ENCODE measurements at places on chromosomes 11 and 22.

GRCh38 chr11:82229341-82229740 lies 504.3 kb downstream of the FAM181B start:
- DNase-seq = no peak

- DNase-seq = no peak
Observed at GRCh38 chr11:73356979-73357860, 19.0 kb upstream of the RELT start.

DNA sequence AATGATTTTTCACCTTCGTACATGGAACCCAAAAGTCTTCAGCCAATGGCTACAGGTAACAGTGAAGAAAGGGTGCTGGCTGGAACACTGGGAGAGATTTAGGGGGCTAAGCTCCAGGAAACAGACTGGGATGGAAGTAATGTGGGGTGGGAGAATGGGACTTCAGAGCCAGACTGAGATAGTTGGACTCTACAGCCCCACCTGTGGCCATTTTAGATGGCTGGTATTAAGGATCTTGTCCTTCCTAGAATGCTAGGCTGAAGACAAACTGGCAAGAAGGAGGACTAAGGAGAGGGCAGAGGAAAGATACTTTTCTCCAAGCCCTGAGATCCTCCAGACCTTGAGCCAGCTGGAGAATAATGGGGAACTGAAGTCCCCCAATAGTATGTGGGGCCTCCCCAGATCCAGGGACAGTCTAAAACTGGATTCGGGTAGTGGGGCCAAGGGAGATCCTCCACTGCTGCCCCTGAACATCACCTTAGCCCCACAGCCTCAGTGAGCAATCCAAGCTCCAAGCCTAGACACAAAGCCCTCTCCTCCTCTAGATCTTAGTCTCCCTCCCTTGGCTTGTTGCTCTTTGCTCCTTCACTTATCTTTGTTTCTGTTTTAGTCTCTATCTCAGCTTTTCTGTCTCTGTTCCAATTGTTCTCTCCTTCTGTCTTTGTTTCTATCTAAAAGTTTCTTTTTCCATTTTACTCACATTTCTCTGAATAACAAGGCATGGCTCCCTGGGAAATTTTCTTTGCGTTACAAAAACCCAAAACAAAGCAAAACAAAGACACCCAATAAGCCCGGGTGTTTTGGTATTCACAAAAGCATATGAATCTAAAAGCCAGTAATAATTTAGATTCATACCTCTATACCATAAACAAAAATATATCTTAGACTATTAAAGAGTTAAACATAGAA lies 16.2 kb upstream of the RRAS2 start:
- no peak for DNase-seq

GRCh38 chr11:289398-289711 lies 429 bp downstream of the PGGHG start:
- DNase-seq = no peak

Measured in stimulated activated CD4-positive, alpha-beta T cell treated with anti-CD3 and anti-CD28 coated beads, Interleukin-2, amount 100 ng/mL, for 48 hours (primary cell).